ENCODE measurements at places on chromosomes 1 and 21.

GRCh38 chr1:4856396-4856795, 202.0 kb downstream of the AJAP1 start:
- no peak for DNase-seq
- H3K4me3 ChIP-seq: no peak overlapping the region
- H3K27ac ChIP-seq: no peak overlapping the region
- H3K27me3 ChIP-seq: no peaks in the 10 kb centered on the region
- no peaks in the 10 kb centered on the region for H3K4me1 ChIP-seq

DNA sequence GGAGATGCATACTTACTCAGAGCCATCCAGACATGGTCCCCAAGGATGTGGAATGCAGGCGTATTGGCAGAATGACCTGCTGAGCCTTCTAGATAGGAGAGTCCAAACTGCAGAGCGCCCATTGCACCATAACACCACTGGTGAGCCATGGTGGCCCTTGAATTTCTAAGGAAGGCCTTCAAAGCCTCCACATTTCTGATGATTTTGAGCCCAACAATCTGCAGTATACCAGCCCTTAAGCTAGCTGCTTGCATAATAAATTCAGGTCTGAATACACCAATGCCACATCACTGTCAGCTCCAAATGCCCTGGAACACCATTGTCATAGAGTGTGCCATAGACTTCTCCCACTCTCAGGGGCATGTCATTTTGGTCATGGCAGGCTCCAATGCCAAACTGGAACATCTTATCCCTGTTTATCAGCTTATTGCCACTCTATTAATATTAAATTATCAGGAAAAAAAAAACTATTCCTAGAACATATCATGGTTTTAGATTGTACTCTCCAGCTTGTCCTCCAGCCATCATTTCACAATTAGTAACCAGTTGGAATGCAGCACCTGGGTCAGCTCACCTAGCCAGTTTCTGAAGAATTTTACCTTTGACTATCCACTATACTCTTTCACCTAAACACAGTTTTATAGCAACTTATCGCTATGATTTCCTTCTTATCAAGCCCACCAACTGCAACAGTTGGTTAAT, 26.9 kb downstream of the NPHS2 start:
- no peak for DNase-seq
- H3K4me1 ChIP-seq: no peaks in the 10 kb centered on the region
- no peak overlapping the region for H3K27ac ChIP-seq

GRCh38 chr1:88089961-88090360, 594.1 kb upstream of the PKN2 start:
- H3K36me3 ChIP-seq: no peaks in the 10 kb centered on the region
- no peak for DNase-seq
- no peaks in the 10 kb centered on the region for H3K4me1 ChIP-seq

DNA sequence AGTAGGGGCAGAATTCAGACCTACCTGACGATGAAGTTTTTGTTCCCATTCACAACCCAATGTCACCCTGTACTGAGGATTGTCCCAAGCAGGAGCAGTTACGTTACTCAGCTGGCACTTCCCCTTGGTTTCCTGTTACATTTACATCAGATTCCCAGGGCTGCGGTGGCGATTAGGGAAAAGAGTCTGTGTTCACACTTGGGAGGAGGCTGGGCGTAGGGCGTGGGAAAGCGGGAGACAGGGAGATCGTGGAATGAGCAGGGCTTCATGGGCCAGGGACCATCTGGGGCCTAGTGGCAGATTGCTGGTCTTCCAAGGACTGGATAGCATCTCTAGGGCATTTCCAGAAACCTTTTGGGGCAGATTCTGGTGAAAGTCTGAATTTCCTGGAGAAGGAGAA, 39.0 kb downstream of the TBX19 start:
- no peaks in the 10 kb centered on the region for H3K36me3 ChIP-seq
- no peak for DNase-seq
- H3K27me3 ChIP-seq: no peaks in the 10 kb centered on the region
- H3K27ac ChIP-seq: no peak overlapping the region
- no peak overlapping the region for H3K4me3 ChIP-seq
- H3K4me1 ChIP-seq: 0 out of 2 replicates have a peak, but pooled peaks cover 6% of the 10 kb centered on the region

- H3K4me1 ChIP-seq: no peaks in the 10 kb centered on the region
- H3K4me3 ChIP-seq: no peak overlapping the region
- H3K27ac ChIP-seq: no peak overlapping the region
- DNase-seq: no peak
- peaks cover 15% of the 10 kb centered on the region for H3K27me3 ChIP-seq
- no peaks in the 10 kb centered on the region for H3K36me3 ChIP-seq
Observed at GRCh38 chr1:228544021-228544850, 57.1 kb downstream of the RNF187 start.

GRCh38 chr1:95013950-95014574, 58.7 kb downstream of the ALG14 start:
- H3K27ac ChIP-seq: peak overlapping the region; percentile 85
- no peak overlapping the region for H3K4me3 ChIP-seq
- H3K27me3 ChIP-seq: no peaks in the 10 kb centered on the region
- DNase-seq: peak; percentile 92
- no peaks in the 10 kb centered on the region for H3K36me3 ChIP-seq

DNA sequence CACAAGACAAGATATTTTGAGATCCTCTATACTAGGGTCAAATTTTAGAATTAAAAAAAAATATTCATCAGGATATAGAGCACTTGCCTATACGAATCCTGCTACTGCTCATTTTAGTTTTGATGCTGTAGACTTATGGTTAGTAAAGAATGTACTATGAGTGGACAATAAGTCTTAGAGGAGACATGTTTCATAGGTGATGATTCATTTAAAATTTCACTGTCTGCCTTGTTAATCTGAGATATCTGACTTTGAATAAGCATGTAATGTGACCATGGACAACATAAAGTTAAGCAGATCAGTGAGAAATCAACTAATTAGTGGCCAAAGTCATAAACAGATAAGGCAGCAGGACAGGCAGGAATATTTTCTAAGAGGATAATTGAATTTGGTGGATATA, 106.8 kb upstream of the HP1BP3 start:
- no peak overlapping the region for H3K27ac ChIP-seq
- peaks cover 10% of the 10 kb centered on the region for H3K36me3 ChIP-seq
- peaks cover 18% of the 10 kb centered on the region for H3K4me1 ChIP-seq

GRCh38 chr1:192817246-192817645, 8.4 kb downstream of the RGS2 start:
- no peak overlapping the region for H3K4me3 ChIP-seq
- H3K27me3 ChIP-seq: no peaks in the 10 kb centered on the region
- H3K4me1 ChIP-seq: no peaks in the 10 kb centered on the region
- H3K27ac ChIP-seq: no peak overlapping the region
- DNase-seq: no peak

DNA sequence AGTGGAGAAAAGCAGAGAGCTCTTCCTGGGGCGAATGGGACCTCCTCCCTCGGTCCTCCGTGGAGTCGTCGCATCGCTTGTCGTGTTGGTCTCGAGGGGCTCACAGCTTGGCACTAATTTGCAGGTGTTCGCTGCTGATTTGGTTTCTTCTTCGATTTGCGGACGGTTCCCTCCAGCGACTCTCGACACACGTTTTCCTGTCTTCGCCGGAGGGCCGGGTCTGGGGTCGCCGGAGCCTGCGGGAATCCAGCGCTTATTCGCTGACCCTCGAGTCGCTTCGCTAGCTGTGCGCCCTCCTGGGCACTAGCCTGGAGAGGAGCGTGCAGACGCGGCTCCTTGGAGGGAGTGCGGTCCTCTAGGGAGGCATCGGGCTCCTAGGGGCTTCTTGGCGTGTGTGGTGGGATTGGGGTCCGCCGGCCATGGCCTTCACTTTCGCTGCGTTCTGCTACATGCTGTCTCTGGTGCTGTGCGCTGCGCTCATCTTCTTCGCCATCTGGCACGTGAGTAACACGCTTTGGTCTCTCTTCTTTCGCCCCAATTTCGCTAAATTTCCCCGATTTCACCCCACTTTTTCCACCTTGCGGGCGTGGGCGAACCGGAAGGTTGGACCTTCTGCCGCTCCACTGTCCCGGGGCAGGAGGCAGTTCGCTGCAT, 766 bp downstream of the CNIH3 start:
- no peak overlapping the region for H3K27ac ChIP-seq
- DNase-seq: no peak
- H3K4me3 ChIP-seq: no peak overlapping the region
- no peaks in the 10 kb centered on the region for H3K4me1 ChIP-seq
- no peaks in the 10 kb centered on the region for H3K36me3 ChIP-seq
- H3K27me3 ChIP-seq: peaks cover 1% of the 10 kb centered on the region
